RKO (cell line): ENCODE measurements at places on chromosomes 4 and X.

DNA sequence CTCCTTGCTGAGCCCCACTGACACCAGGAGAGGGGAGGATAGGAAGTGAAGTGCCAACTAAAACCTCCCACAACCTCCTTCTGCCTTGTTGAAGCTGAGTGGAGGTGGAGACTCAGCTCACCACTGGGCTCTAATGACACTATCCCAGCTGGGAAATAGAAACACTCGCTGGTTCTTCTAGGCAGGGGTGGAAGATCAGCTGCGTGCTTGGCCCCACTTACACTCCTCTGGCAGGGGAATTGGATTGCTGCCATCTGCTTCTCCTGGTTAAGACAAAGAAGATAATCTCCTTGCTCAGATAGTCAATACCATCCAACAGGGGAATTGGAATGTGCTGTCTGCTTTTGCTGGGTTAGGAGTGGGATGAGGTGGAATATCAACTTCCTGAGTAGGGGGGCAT is 392.5 kb downstream of the ZNF674 start:
- no peak for DNase-seq

DNA sequence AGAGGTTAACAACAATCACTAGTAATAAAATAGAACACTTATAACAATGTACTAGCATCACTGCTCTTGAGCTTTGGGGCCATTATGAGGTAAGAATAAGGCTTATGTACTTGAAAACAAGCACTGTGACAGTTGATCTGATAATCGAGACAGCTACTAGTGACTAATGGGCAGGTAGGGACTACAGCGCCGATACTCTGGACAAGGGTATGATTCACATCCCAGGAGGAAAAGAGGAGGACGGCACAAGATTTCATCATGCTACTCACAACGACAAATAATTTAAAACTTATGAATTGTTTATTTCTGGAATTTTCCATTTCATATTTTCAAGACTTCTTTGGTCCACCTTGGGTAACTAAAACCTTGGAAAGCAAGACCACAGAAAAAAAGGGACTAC is 62.3 kb downstream of the FAM184B start:
- DNase-seq: peak; percentile 10

- DNase-seq: no peak
Observed at GRCh38 chr4:893276-893994, 38.7 kb downstream of the GAK start.

DNA sequence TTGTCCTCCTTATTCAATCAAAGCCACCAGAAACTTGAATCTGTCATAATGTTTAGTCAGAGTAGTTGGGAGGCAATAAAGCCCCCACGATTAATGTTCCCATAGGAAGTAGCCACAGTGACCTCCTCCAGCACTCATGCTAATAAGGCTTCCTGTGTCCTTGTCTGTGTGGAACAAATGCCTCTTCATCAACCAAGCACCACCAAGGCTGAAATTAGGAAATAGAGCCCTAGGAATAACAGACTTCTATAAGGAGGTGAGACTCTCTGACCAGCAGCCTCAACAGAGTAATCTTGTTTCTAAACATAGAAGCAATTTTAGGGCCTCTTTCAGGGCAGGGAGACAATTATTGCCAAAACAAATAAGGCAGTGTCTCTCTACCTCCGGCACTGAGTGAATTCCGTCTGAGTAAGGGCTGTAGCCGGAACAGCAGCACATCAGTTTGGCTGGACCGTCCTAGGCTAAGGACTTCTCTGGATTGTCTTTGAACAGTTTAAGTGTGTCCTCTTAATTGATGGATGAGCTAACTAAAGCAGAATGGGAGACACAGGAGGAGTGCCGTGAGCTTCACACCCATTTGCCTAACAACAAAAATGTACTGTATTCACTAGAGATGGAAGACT is 329.2 kb upstream of the HAND2 start:
- DNase-seq: no peak

DNA sequence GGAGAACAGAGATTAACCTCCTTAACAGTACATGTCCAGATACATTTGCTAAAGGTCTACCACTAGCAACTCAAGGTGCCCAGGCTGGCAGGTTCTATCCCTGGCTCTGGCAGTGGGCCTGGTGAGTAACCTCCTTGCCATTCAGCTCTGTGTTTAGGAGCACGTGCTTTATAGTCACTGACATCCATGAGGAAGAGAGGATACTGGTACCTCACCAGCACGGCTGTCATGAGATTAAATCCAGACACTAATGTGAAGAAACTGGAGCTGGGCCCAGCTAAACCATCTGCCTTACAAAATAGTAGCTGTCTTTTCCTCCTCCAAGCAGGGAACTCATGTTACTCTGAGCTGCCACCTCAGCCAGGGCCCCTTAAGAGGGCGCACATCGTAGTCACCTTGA is 45.3 kb downstream of the GPRASP3 start:
- DNase-seq: no peak

DNA sequence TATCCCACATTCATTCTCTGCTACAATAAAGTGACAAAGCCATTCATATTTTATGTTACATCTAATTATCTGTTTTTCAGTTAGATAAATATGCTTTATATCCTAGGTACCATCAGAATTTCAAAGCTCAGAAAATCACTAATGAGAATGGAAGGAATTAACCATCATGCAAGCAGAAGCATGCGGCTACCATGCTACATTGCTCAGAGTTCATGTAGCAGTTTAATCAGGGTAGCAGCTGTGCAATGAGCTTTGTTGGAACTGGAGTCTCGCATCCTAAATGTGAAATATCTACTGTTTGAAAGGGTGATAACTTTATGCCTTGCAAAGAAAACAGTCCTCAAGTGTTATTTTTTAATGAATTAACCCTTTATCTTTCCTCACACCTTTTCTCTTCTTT is 77.5 kb downstream of the SNCA start:
- no peak for DNase-seq

- DNase-seq: no peak
Observed at GRCh38 chr4:162837679-162838078, 329.0 kb downstream of the NAF1 start.

- DNase-seq: peak; percentile 24
Observed at GRCh38 chrX:85114776-85115175, 111.1 kb downstream of the APOOL start.

GRCh38 chr4:31009926-31010325 is 289.8 kb downstream of the PCDH7 start:
- no peak for DNase-seq

DNA sequence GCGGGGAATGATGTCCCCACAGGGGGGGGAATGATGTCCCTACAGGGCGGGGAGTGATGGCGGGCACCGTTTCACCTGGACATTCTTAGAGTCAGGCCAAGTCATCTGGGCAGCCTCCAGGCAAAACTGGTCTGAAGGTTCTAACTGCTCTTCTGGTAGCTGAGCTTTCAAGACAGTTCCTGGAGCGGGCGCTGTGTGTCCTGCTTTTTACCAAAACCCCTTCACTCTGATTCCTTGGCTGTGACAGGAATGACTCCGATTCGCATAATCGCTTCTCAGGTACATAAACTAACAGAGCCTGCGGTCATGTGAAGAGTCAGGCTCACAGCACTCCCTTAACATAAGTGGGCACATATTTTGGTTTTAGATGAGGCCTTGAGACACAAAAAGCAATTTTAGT is 836.0 kb downstream of the TRIML1 start:
- DNase-seq: no peak

GRCh38 chr4:26075583-26075982 is 161.6 kb downstream of the SMIM20 start:
- DNase-seq: no peak

DNA sequence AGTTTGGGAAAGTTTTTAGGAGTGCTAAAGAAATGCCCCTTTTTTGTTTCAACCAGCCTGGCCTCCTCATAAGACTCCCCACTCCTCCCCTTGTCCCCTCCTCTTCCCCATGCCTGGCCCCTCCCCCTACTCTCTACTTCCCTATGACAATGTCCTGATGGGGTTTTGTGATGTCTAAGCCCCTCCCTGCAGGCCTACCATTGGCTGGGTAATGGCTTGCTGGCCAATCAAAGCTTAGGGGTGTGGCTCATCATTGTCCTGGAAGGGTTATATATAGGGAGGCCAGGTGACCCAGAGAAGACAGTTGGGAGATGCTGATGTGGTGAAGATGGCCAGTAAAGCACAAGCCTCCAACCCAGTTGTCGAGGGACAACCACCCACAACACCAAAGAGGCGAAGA is 48.2 kb upstream of the PASD1 start:
- no peak for DNase-seq

DNA sequence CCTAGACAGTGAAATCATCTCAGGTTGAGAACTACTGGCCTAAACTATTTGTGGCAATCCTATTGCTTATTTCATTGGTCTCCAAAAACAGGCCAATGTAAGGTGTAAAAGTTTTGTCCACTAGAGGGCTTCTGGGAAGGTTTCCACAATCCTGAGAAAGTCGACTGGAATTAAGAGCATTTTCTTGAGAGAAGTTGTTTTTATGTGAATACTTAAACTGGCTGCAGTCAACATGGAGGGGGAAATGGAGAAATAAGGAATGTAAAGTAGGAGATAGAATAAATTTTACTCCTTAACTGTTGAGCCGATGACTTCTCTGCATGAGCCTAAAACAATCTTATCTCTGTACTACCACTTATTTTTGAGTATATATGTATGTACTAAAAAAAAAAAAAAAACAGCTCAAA is 11.0 kb upstream of the EIF4E start:
- DNase-seq: peak; percentile 76

DNA sequence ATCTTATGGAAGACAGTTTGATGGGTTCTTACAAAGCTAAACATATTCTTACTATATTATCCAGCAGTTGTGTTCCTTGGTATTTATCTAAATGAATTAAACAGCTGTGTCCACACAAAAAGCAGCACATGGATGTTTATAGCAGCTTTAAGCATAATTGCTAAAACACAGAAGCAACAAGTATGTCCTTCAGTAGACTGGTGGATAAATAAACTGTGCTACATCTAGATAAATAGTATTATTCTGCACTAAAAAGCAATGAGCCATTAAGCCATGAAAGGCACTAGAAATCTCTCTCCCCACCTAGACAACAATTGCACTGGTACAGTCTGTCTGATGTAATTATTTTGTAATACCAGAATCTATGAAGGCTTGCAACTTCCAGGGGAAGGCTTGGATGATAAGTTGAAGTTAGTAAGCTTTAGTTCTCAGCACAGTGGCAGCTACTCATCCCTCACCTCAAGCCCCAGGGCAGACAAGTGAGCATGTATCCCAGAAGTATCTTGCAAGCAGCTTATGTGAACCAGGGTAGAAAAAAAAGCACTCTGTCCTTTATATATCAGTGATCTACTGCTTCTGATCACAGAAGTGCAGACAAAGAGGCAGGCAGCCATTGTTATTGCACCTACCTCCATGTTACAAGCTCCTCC is 36.9 kb downstream of the WDR17 start:
- DNase-seq: no peak

DNA sequence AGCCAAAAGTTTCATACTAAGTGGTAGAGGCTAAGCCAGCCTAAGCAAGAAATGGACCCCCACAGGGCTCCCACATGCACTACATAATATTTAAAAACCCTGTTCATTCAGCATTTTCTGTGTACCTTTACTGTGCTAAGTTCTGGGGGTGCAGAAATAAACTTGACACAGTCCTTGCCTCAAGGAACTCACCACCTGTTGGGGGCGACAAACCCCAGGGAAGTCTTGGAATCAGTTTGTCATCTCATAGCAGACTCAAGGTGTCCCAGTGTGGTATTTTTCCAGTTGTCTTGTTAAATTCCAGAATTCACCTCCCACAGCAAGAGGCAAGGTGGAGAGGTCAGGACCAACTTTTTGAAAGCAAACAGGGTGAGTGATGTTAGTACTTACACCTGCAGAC is 43.1 kb downstream of the ATG4A start:
- no peak for DNase-seq

- no peak for DNase-seq
Observed at GRCh38 chr4:124067046-124067445, 645.5 kb downstream of the ANKRD50 start.

DNA sequence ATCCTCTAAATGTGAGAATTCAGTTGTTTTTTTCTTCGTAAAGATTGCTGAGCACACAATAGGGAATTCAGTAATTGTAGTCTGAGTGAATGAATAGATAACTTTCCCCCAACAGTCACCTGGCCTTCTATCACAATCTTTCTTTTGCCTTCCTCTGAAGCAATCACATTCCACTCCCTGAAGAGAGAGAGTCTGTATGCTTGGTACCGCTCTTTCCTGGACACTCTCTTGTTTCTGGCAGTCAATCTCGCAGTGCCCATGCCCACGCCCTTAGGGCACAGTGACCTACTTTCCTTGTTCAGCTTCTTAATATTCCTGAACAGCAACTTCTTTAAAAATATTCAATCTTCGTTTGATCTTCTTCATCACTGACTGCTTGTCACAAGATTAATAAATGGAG is 255.9 kb downstream of the ADAMTS3 start:
- no peak for DNase-seq

DNA sequence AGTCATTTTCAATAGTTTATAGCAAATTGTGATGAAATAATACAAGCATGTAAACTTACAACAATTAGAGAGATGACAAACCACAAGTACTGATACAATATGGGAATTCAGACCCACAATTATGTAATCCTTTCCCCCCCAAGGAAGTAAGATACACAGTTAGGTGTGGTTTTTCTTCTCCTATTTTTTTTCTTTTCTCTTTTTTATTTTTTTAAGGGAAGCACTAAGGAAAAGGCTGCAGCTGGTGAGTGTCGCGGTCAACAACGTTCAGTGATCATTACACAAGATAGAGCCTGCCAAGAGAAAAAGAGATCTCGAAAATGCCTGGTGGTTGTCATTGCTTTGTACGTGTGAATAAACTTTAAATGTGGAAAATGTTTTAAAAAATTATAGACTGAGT is 9.8 kb downstream of the NDNF start:
- no peak for DNase-seq

- DNase-seq: no peak
Observed at GRCh38 chr4:30939069-30939468, 218.9 kb downstream of the PCDH7 start.

GRCh38 chr4:87422104-87423052 is at the start of gene NUDT9:
TSS of gene NUDT9 (plus strand) at chr4:87422573. CDS start at chr4:87422906, 333 bp downstream.
- DNase-seq: peak; percentile 96

DNA sequence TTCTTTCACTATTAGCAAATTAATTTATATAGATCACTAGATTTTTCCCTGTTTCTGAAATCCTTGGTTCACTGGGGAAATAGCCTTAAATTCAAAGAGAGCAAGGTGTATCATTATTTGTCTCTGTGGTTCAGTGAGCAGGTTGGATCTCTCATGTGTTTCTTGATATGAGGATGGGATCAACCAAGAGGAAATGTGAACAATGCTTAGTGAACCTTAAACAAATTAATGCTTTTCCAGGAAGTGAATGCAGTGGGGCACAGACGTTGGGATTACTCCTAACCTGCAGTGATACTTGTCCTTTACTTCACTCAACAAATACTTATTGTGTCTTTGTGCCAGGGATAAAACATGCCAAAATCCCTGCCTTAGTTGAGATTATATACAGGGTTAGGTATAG is 193.2 kb downstream of the SHROOM3 start:
- no peak for DNase-seq

DNA sequence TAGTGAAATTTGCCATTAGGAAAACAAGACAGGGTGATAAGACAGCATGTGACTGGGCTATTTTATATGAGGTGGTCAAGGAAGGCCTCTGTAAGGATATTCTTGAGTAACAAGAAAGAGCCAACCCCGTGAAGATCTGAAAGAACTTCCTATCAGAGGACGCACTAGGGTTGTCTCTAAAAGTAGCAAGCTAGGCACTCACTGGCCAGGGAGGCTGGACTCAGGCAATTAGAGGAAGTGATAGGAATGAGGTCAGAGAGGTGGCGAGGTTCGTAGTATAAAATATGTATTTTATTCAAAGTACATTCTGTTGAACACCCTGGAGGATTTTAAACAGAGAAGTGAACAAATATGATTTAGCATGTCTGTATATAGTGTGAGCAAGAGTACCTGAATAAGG is 4.6 kb downstream of the BMPR1B start:
- no peak for DNase-seq
